ENCODE measurements at places on chromosomes 2 and 18.
A peak's percentile ranks its signal among the peaks of the same experiment; 100 is the strongest.

DNA sequence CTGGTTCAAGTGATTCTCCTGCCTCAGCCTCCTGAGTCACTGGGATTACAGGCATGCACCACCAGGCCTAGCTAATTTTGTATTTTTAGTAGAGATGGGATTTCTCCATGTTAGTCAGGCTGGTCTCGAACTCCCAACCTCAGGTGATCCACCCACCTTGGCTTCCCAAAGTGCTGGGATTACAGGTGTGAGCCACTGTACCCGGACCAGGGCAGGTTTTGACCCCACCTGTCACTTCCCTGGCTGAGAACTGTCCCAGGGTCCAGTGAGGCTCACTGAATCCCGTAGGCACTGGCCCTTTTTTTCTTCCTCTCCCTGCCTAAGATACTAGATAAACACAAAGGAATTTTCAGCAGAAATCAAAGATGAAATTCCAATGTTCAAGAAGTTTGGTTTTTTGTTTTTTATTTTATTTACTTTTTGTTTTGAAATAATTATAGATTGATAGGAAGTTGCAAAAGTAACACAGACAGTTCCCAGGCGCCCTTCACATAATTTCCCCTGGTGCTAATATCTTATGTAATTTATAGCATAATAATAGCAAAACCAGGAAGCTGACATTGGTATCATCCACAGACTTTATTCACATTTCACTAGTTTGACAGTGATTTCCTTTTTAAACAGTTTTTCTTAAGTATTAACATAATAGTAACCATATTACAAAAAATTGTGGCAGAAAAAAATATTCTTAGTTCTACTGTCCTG lies 52.4 kb upstream of the B3GNT7 start:
- no peak for DNase-seq

DNA sequence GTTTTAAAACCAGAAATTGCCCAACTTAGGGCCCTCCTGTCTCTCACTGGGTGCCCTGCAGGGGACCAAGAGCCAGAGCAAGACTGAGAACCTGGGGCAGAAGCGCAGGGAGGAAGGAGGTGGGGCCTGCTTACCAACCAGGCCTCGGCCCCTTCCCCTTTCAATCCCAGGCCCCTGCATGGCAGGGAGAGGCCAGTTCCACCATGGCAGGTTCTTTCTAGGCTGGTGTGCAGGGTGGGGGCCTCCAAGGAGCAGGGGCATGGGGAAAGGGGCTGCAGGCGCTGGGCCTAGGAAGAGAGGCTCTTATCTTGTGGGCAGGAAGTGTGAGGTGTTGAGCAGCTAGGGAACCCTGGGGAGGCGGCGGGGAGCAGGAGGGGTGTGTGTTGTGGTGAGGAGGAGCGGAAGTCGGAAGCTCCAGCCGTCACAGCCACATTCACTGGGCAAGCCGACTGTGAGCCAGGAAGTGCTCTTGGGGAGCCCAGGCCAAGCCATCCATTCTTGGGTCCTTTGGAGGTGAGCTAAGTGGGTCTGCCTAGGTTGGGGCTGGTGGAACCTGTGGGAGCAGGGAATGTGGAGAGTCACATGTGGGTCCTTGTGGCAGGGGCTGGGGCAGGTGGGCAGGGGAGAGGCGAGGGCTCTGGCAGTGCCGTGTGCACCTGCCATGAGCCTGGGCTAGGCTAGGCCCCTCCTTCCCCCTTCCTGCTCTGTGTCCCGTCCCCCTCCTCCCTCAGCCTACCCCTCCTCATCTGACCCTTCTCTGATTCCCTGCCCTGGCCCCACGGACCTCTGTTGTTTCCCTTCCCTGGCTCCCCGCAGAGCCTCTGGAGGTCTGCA lies at the start of gene PSD4:
Gene PSD4 (plus strand): TSS at position 430 of the 834 bp plus-strand sequence. CDS start 8,486 bp downstream, outside the sequence.
- peak; percentile 83 for DNase-seq

DNA sequence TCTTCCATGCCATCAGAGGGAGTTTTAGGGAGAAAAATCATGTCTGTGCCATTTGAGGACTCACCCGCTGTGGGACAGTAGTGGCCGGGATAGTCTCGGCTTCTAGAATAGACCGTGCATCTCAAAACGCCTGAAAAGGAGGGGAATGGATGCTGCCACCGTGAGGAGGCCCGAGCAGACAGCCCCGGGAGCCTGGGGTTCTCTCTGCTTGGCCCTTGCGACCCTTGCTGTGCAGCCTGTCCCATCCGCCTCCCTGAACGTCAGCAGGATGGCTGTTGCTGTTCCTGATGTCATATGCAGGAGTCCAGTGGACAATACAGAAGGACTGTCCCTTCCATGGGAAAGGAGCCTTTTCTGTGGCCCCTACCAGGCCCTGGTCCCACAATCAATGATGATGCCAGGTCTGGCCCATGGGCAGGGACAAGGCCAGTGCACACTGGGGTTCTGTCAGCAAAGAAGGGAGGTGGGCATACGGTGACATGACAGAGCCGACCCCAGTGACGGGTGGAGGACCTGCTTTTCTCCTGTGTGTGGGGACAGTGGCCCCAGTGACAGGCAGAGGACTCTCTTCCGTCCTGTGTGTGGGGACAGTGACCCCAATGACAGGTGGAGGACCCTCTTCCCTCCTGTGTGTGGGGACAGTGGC lies 58.8 kb downstream of the ACKR3 start:
- DNase-seq: no peak

GRCh38 chr2:96626553-96626942 lies 11.6 kb downstream of the KANSL3 start:
- no peak for DNase-seq

- no peak for DNase-seq
Measured at GRCh38 chr18:25735459-25735858, 355.0 kb downstream of the SS18 start.

DNA sequence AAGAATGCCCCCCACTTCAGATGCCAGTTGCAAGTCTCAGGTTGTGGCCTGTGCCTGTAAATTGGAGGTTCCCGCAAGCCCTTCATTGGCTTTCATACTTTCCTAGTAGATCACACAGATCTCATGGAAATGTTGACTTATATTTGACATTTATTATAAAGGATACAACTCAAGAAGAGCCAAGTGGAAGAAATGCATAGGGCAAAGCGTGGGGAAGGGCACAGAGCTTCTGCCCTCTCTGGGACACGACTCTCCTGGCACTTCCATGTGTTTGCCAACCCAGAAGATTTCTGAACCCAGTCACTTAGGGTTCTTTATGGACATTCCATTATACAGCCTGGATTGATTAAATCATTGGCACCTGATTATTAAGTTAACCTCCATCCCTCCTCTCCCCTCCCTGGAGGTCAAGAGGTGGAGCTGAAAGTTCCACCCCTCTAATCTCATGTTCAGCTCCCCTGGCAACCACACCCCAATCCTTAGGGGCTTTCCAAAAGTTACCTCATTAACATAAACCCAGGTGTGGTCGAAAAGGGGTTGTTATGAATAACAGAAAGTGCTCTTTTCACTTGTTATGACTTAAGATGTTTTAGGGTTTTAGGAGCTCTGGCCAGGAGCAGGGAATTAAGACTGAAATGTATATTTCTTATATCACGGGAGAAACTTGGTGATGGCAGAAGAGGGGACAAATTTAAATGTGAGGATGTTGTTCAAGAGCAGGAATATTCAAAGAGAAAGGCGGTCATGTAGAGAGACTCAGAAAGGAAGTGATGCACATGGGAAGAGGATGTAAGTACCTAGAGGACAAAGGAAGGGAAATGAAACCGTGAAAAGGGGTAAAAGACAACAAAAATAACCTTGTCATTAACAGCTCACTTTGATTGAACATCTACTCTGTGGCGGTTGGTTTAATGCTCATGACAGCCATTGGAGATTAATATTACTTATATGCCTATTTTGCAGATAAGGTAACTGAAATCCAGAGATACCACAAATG lies 31.8 kb downstream of the SP100 start:
- DNase-seq: no peak

GRCh38 chr2:149441255-149441654 lies 110.9 kb downstream of the LYPD6 start:
- no peak for DNase-seq

GRCh38 chr2:156719036-156719435 lies 282.9 kb downstream of the GPD2 start:
- DNase-seq: no peak

GRCh38 chr18:986552-986951 lies 81.9 kb downstream of the ADCYAP1 start:
- no peak for DNase-seq

DNA sequence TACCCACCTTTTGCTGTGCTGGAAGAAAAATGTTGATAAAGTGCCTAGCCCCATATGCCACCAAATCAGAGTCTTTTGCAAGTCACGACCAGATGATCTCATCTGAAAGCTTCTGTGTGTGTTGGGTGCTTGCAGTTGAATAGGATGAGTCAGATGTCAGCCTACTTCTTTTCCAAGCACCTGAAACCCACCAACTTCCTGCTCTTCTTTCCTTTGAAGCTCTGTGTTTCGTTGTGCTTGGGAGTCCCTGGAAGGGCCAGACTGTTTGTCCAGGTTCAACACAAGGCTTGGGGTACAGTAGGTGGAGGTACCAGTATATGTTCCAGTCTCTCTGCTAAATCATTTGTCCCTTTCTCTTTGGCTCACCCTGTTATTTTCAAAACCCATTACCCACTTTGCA lies 36.8 kb upstream of the LCLAT1 start:
- DNase-seq: no peak

DNA sequence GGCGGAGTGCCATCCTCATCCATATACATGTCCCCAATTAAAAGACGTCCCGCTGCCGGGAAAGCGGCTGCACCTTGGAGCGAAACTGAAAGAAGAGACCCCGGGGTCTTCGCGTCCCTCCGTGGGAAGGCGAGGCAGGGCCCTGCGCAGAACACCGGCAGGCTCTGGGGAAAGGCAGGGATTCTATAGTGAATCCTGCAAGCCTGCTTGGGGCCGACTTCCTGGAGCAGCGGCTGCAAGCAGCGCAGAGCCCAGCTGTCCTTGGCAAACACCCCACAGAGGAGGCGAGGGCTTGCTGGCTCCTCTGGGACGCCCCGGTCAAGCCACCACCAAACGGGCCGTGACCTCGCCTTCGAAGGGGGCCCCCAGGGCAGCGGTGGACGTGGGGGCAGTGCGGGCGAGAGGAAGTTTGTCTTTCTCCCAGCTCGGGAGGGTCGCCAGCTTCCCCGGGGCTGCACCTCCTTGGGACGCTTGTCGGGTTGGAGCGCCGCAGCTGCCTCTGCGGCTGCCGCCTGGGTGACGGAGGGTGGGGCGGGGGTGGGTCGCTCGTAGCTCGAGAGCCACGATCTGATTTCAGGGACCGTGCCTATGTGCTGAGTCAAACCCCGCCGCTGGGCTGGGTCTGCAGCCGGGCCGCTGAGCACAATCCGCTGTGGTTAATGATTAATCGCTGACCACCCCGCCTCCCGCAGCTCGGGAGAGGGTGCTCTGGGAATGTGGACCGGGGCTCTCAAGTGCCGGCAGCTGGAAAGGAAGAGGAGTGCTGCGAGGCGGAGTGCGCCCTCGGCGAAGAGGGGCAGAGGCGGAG lies 486 bp upstream of the GPR39 start:
- DNase-seq: no peak

DNA sequence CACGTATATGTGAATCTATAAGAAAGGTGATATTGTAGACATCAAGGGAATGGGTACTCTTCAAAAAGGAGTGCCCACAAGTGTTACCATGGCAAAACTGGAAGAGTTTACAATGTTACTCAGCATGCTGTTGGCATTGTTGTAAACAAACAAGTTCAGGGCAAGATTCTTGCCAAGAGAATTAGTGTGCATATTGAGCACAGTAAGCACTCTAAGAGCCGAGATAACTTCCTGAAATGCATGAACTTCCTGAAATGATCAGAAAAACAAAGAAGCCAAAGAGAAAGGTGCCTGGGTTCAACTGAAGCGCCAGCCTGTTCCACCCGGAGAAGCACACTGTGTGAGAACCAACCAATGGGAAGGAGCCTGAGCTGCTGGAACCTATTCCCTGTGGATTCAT lies 101.0 kb downstream of the HS6ST1 start:
- peak; percentile 45 for DNase-seq

GRCh38 chr18:54580202-54580729 lies 10.8 kb upstream of the DYNAP start:
- no peak for DNase-seq

DNA sequence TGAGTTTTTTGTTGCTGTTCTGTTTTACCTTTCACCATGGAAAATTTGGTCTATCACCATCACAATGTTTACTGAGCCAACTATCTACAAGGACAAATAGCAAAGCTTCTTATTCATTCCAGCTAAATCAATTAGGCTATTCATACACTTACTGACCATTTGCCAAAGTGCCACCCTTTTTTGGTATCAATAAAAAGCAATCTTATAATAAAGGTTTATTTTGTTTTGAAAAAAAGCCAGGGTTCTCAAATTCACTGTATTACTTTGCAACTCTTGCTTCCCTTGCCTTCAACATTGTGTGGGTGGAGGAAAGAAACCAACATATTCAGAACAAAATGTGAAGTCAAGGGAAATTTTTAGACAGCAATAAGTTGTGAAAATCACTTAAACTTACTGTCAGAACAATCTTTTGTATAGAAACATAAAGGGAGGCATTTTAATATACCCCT lies 15.3 kb downstream of the PELI1 start:
- no peak for DNase-seq

DNA sequence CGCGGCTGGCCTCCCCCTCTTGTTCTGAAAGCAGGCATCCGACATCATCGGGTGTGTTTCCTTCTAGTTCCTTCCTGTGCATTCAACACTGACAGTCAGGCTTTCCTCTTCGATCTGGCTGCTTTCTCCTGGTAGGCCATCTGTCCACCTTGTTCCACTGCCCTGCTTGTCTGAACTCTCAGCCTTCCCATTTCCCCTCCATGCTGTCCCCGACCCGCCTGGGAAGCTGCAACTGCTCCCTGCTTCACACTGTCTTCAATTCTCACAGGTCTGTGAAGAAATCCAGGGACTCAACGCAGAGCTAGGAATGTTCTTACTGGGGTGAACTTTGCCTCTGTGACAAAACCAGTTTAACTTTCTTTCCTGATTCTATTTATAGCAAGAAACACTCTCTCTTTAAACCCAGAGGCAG lies 43.0 kb downstream of the KIF3C start:
- DNase-seq: no peak

DNA sequence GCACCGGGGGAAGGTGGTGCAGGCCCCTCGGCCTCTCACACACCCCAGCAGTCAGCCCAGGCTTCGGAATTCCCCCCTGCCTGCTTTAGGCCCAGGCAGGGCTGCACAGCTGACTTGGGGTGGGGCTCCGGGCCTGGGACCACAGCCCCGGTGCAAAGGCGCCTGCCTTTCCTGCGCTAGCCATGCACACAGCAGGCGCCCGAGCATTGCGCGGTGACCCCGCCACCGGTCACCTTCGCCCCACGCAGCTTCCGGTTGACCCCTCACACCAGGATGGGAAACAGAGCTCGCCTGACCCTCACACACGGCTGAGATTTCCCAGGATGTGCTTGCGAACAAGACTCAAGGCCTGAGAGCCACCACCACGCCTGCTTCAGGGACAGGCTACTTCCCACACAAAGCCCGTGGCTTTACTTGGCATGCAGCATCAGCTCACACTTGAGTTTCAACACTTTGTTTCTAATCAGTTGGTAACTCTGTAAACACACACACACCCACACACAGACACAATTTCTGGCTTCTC lies 46.0 kb downstream of the SLC66A2 start:
- no peak for DNase-seq

- no peak for DNase-seq
Measured at GRCh38 chr2:222038067-222038802, 260.6 kb downstream of the PAX3 start.

- DNase-seq: no peak
Measured at GRCh38 chr18:3666526-3667254, 216.7 kb downstream of the TGIF1 start.
